Uterus (tissue), 4 donors: ENCODE measurements at places on chromosomes 1 and 21.

DNA sequence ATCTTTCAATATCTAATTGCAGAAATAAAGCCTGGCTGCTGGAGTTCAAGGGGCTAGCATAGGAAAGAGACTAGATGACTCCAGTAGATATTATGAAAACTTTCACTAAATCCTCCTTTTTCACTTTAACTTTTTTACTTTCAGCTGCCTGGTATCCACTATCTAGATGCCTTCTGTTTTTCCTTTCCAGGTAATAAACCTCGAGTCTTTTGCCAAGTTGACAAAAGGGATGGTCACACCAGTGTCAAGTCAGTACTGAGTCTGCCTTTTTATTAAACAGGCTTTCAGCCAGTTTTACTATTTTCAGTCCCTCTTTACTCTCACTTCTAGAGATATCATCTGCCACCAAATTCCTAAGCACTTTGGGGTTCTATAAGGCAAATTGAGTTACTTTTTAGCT, 195.6 kb downstream of the FGGY start:
- no peak for DNase-seq

GRCh38 chr1:29249170-29249691, 12.9 kb downstream of the PTPRU start:
- DNase-seq: no peak

DNA sequence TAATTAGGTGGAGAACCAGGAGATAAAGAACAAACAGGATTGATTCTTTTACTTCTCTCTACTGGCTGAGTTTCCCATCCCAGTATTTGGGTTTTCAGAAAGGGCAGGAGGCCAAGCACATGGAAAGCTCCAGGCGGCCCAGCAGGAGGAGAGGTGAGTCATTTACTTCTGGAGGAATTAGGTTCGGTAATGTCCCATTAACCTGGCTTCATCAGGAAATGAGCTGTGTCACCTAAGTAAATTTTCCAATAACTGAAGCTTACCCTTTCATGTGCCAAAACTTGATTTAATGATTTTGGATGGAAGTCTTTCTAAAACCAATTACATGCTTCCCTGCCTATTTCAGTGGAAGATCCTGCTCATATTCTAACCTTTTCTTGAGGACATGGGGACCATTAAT, 257.6 kb upstream of the USP24 start:
- DNase-seq: peak; percentile 27

DNA sequence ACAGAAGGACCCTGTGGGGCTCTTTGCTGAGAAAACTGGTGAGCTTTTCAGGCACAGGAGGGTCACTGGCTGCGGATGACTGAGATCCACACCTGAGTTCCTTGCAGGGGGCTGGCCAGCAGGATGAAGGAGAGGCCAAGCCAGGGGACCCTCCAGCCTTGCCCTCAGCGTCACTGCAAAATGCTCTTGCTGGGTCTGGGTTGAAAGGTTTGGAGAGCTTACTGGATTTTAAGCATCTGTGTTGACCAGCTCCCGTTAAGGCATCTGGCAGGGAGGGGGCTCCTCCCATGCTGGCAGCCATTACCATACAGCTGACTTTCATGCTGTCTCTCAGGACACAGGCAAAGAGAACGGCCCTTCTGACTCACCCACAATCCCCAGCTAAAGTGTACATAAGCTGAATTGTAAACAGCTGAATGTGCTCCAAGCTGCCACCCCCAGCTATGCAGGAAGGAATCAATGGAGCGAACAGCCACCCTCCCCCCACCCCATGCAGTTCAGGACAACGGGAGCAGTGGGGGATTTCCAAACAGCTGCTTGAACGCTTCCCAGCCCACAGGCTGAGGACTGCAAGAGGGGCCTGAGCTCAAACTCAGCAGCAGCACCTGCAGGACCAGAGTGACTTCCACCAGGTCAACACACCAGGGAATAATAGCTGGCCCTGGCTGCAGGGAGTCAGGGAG, 21.3 kb upstream of the A3GALT2 start:
- DNase-seq: peak; percentile 79

GRCh38 chr1:98420376-98421084, 241.0 kb upstream of the SNX7 start:
- no peak for DNase-seq

DNA sequence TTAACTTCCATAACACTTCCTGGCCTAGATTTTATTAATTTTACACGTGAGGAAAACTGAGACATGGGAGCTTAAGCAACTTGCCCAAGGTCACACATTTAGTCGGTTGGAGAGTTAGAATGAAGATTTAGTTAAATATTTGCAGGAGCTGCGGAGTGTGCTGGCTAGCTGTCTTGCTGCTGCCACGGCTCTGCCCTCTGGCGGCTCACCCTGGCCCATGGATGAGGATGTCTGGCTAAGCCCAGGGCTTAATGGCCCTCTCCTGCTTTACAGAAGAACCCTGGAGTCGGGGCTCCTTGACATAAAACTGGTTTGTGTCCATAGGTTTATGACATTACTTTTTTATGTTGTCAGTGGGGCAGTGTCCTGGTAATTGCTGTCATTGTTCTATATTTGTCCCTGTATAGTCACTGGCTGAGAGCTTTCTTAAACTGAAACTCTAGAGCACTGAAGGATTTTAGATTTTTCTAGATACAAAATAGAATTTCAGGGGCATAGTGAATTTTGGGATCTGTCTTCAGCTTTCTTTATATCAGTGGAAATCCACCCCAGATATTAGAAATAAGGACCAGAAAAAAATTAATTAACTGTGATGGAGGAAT, 88.9 kb upstream of the WLS start:
- peak; percentile 55 for DNase-seq

DNA sequence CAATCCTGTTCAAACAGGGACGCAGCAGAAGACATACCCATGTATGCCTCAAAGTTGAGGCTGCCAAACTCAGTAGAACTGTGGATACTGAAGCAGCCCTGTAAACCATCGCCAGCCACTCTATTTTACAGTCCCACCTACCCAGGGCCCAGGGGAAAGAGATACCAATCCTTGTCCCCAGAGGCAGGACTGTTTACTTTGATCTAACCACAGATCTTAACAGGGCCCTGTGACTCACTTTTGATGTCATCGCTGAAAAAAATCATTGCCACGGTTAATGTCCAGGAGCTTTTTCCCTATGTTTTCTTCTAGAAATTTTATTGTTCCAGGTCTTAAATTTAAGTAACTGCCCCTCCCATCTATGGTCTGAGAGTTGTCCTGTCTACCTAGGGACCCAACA, 538.4 kb upstream of the NCAM2 start:
- DNase-seq: no peak

- no peak for DNase-seq
Observed at GRCh38 chr1:33392639-33393038, 38.3 kb downstream of the PHC2 start.

DNA sequence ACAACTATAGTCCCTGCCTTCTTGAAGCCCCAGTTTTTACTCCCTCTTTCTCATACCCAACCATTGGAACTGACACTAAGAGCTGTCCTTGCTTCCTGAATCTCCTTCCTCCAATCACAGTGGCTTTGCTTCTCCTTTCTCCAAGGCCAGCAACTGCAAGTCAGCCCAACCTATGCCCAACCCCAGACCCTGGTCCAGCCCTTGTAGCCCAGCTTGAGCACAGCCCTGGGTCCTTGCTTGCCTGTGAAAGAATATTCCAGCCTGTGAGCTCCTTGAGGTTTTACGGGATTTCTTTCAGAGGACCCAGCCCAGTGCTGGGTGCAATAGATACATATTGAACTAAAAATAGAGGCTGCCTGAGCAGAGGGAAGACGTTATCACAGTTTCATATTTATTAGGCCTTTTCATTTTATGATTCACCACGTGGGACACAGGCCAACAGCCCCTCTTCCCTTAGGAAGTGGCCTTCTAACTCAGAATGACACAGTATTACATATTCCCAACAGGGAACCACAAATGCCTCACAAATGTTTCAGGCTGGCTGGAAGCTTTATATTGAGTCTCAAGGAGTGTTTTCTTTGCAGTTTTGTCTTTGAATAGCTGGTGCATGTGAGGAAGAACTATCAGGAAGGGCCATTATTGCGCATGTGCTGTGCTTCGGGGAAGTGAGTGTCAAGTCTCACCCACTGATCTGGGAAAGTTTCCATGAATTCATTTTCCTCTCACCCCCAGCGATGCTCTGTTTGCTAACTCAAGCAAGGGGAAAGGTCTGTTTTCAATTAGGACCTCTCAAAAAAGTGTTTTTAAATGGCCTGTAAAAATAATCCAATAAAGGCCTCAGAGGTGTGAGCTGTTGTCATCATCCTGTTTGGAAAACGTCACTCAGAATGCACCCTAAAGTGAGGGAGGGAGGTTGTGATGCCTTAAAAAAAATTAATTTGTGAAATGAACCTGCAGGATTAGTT, 92.3 kb upstream of the NFIA start:
- peak; percentile 67 for DNase-seq

GRCh38 chr1:155932081-155932480, 2.1 kb downstream of the KHDC4 start:
- DNase-seq: no peak

DNA sequence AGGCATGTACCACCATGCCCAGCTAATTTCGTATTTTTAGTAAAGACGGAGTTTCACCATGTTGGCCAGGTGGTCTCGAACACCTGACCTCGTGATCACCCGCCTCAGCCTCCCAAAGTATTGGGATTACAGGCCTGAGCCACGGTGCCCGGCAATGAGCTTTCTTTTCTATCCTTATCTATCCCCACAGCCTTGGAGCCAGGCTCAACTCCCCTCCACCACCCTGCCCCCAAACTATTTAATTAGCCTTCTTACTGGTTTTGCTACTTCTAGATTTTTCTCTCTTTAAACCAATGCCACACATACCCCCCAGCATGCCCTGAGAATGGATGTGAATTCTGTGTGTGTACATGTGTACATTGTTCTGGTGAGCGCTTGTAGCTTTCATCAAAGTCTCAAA, 5.7 kb upstream of the VANGL2 start:
- no peak for DNase-seq

DNA sequence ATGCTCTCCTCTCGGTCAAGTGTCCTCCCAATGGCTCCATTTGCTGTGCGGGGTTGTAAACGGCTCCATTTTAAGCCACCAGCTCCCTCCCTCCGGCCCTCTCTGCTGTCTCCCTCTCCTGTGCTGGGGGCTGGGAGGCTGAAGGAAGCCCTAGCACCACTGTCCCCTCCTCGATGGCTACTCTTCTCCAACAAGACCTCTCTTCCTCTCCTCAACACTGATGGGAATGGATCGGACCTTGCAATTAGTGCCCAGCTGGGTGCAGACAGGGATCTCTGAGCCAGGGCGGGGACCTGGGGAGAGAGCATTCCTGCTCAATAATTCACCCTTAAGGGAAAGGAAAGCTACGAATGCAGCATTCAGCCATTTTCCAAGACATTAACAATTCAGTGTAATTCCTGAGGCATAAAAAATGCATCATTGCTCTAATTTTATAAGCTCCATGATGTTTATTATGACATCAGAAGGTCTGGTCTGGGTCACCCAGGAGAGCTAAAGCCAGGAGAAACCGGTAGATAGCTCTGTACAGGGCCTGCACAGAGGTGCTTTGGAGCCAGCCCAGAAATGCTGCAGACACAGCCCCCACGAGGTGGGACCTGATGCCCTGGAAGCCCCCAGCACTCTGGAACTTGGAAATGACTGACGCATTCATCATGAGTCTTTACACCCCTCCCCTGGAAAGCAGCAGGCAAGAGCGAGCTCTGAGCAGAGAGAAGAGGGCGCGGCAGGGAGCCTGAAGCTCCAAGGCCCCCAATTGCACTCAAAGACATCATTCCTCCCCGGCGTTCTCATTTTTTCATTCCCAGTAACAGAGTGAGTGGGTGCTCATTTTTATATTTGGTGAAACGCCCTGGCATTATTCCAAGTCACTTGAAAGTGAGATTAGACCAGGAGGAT, 76.2 kb upstream of the VAMP3 start:
- no peak for DNase-seq

GRCh38 chr1:12316331-12316730, 86.5 kb downstream of the VPS13D start:
- no peak for DNase-seq

GRCh38 chr1:236861560-236862218, 66.6 kb downstream of the MTR start:
- no peak for DNase-seq

DNA sequence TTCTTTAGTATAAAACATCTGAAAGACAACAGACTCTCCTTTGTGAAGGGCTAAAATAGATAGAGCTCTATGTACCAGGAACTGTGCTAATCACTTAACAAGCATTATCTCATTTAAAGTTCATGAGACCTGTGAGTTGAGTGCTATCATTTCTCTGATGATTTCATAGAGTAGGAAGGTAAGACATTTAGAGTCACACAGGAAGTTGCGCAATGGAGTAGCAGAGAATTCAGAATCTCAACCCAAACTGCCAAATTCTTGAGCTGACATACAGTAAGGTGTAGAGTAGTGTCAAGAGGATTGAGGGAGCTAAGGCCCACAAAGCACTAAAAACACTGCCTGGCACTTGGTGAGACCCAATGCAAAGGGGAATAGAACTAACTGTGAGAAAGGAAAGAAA, 384.3 kb downstream of the NTNG1 start:
- DNase-seq: no peak

DNA sequence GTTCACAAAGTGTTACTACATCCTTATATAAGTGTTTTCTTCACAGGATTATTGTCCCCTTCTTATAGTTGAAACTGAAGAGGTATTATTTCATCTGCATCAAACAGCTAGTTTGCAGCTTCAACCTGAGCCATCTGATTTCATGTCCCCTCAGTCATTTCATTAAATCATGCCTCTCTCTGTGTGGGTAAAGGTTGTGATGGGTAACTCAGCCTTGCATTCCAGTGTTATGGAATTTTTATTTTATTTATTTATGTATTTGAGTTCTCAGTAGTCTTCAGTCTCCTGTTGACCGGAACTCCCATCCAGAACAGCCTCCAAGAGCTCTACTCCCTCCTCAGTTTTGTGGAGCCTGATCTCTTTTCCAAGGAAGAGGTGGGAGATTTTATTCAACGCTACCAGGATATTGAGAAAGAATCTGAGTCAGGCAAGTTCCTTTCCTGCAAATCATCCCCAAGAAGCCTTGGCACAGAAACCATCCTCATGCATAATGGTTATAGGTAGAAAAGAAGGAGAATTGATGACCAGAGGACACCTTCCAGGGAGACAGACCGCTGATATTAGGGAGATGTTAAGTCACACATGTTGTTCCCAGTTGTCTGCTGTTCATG, 21.8 kb downstream of the CHD1L start:
- no peak for DNase-seq

DNA sequence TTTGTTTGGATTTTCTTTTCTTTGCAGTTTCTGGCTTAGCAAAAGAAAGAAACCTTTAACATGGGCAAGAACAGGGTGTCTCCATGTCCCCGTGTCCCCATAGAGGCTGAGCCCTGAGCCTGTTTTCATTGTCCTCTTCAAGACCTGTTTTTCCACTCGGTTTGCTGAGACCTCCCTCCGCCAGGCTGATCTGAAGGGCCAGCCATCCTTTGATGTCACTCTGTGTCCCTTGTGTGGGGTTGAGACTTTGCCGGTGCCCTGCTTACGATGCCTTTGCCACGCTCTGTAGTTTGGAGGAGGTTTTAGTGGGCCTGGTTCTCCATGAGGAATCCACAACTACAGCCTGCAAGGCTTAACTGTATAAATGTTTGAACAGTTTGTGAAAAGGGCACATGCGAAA, 23.8 kb downstream of the IFNGR2 start:
- DNase-seq: no peak
